Activated effector memory CD4-positive, alpha-beta T cell treated with anti-CD3 and anti-CD28 coated beads, Interleukin-2, amount 50 U/mL, for 16 hours (primary cell): ENCODE measurements at places on chromosomes 12 and 14.
A peak's percentile ranks its signal among the peaks of the same experiment; 100 is the strongest.

GRCh38 chr12:69278814-69279782, 39.7 kb downstream of the CPSF6 start:
- no peak for DNase-seq

- DNase-seq, result no peak
Measured at GRCh38 chr12:111927346-111927745, 85.3 kb downstream of the MAPKAPK5 start.

GRCh38 chr12:87813476-87814234, 215.5 kb downstream of the C12orf50 start:
- no peak for DNase-seq

DNA sequence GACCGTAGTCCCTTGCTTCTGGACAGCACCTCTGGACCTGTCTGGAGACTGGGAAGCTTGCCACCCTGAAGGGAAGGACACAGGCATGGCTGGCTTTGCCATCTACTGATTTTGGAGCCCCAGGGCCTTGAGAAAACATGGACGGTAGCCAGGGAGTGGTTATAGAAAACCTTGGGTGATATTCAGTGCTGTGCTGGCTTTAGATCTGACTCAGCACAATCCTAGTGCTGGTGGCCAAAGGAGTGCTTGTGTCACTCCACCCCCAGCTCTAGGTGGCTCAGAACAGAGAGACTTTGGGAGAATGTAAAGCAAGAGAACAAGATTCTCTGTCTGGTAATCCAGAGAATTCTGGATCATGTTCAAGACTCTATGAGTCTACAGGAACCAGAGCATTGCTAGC, 214.5 kb upstream of the IGF1 start:
- DNase-seq, result no peak

DNA sequence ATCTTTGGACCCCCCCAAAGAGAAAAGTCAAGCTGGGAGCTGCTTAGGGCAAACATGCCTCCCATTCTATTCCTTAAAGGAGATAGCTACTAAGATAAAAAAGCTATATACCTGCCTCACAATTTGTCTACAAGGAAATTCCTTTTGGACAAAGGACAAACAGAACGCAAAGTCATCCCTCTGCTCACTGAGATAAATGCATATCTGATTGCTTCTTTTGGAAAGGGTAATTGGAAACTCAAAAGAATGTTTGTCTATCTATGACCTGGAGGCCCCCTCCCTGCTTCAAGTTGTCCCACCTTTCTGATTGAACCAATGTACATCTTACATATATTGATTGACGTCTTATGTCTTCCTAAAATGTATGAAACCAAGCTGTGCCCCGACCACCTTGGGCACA, 80.9 kb upstream of the FUT8 start:
- no peak for DNase-seq

DNA sequence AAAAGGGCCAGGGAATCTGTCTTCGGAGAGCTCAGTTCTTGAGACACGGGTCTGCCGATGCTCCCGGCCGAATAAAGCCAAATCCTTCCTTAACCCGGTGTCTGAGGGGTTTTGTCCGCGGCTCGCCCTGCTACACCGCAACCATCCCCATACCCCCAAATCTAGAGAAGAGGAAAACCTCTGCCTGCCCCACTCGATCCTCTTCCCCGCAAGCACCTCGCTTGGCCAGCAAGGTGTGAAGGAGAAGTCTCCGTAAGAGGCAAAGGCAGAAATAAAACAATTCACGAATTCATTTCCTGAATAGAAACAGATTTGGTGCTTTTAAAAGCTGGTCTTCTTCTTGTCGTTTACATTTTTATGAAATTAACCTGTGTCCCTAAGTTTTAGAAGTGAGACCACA, 67.3 kb upstream of the GALNT9 start:
- DNase-seq, result peak; percentile 44

- no peak for DNase-seq
Measured at GRCh38 chr12:40837891-40838429, 145.7 kb downstream of the CNTN1 start.

DNA sequence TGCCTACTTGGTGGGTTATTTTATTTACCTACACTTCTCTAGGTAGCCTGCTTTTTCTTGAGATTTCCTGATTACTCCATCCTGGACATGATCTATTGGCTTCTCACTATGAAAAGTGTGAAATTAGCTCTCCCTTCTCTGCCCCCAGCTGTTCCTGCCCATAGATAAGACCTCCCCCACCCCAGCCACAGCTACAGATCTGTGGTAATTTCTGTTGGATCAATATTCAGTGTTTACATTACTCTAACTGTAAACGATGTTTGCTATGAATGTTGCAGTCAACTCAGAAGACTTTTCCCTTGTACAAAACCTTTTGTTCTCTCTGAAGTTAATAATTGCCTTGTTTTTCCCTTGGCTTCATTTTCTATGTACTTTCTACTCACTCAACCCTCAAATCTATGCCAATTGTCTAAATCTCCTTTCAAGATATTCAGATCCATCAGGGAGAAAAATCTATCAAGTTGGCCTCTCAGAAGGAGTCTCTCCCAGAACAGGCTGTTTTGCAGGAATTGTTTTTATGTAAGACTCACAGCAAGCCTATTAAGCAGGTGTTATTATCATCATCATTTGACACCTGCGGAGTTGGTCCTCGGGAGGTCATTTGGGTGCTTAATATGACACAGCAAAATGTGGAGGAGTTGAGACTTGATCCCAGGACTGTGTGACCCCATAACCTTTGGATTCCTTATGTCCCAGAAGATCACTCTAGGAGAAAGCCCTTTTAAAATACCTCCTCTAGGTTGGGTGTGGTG, 227.4 kb downstream of the SUDS3 start:
- DNase-seq, result no peak

GRCh38 chr14:73661872-73662271, 17.1 kb downstream of the DNAL1 start:
- DNase-seq, result no peak
